ENCODE measurements at places on chromosomes 7 and 10. TPM values are rescaled to one million over a fixed set of nuclear protein-coding genes. Genes with fewer than 3 reads are reported as not detected.

The CRTAC1 gene
- total RNA-seq: 23.0 TPM

The PODXL gene
- total RNA-seq: 54.9 TPM

The AKR1C4 gene
- not detected for total RNA-seq

The MSS51 gene
- total RNA-seq: 5.2 TPM

The HOXA7 gene
- 6.2 TPM for total RNA-seq

The FGFR2 gene
- 10.8 TPM for total RNA-seq

The SLC16A12 gene
- 10.3 TPM for total RNA-seq

The C7orf33 gene
- total RNA-seq: not detected

The CYP2C19 gene
- total RNA-seq: not detected

The LIPN gene
- 0.31 TPM for total RNA-seq

The CALHM3 gene
- total RNA-seq: not detected

The THAP5 gene
- 30.8 TPM for total RNA-seq

The LDB3 gene
- total RNA-seq: 4.9 TPM

The NAT16 gene
- not detected for total RNA-seq

The NCF1 gene
- total RNA-seq: 15.3 TPM

The PPIA gene
- total RNA-seq: 637 TPM

The CYP2C8 gene
- total RNA-seq: 0.49 TPM

The INTS1 gene
- 78.4 TPM for total RNA-seq

The PNLIPRP3 gene
- total RNA-seq: not detected

The HGF gene
- total RNA-seq: 48.8 TPM

The CTNNA3 gene
- total RNA-seq: 89.6 TPM

The ZNF800 gene
- total RNA-seq: 39.2 TPM

The ELFN1 gene
- total RNA-seq: 2.4 TPM

The CEP55 gene
- 0.62 TPM for total RNA-seq

The CYP26C1 gene
- total RNA-seq: 0.85 TPM

The ZNF467 gene
- 10.1 TPM for total RNA-seq

The CTTNBP2 gene
- 21.5 TPM for total RNA-seq

The C10orf62 gene
- not detected for total RNA-seq

The CALML5 gene
- not detected for total RNA-seq

The METTL27 gene
- 6.2 TPM for total RNA-seq

The TAC1 gene
- total RNA-seq: 5.9 TPM

The OR13A1 gene
- total RNA-seq: not detected

The SMO gene
- total RNA-seq: 24.8 TPM

The UTF1 gene
- total RNA-seq: not detected

The IGF2BP3 gene
- total RNA-seq: 2.0 TPM

The GRM8 gene
- 1.8 TPM for total RNA-seq

The CFAP46 gene
- total RNA-seq: 1.1 TPM

The CH25H gene
- total RNA-seq: 8.8 TPM

The BTBD16 gene
- total RNA-seq: 0.89 TPM

The TAS2R5 gene
- 6.2 TPM for total RNA-seq

The LIPK gene
- not detected for total RNA-seq

The ABCB4 gene
- 3.3 TPM for total RNA-seq

The H2BK1 gene
- not detected for total RNA-seq

The SAMD9L gene
- 28.4 TPM for total RNA-seq

The CWF19L1 gene
- 21.1 TPM for total RNA-seq

The PDE1C gene
- 23.3 TPM for total RNA-seq

The LEP gene
- 7.2 TPM for total RNA-seq

The CPA4 gene
- 2.3 TPM for total RNA-seq

The AKR1C8 gene
- total RNA-seq: 0.94 TPM

The EMX2 gene
- 3.3 TPM for total RNA-seq

The WNT8B gene
- total RNA-seq: not detected

The MYL10 gene
- not detected for total RNA-seq

The AOAH gene
- total RNA-seq: 20.6 TPM

The AIFM2 gene
- 14.1 TPM for total RNA-seq

The PPP1R3C gene
- total RNA-seq: 10.9 TPM

The PDZD7 gene
- total RNA-seq: 3.8 TPM
